ENCODE measurements at places on chromosomes 3 and 15.
A peak's percentile ranks its signal among the peaks of the same experiment; 100 is the strongest.

- no peak for DNase-seq
Measured at GRCh38 chr3:112395896-112396290, 62.9 kb downstream of the CD200 start.

GRCh38 chr3:32508711-32509110, 6.1 kb upstream of the CMTM6 start:
- DNase-seq: no peak

DNA sequence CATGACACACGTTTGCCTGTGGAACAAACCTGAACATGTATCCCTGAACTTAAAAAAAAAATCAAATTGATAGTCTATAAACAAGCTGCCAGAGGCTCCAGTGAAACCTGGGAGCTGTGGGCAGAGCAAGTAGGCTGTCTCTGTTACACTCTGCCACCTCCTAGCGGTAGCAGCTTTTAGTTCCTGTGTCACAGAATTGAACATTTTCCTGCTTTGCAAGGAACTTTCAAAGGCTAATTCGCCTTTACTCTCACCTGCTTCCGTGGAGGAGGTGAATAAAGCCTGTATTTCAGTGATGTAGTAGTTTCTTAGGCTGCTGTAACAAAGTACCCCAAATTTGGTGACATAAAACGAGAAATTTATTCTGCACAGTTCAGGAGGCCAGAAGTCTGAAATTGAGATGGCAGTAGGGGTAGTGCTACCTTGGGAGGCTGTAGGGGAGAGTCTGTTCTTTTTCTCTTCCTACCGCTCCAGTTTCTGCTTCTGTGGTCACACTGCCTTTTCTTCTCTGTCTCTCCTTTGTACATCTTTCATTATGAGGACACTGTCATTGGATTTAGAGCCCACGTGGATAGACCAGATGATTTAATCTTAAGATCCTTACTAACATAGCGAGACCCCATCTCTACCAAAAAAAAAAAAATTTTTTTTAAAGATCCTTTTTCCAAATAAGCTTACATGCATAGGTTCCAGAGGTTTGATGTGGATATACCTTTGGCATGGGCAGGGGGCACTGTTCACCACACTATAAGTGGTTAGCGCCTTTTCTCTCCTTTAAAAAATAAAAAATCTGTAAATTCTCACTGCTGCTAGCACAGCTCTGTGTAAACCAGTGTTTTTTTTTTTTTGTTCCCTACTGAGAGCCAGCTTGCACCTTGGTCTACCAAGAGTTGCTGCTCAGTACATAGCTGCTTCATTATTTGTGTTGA, 25.3 kb downstream of the FBXO22 start:
- DNase-seq: no peak

- no peak for DNase-seq
Measured at GRCh38 chr3:104901396-104901795, 465.3 kb upstream of the ALCAM start.

DNA sequence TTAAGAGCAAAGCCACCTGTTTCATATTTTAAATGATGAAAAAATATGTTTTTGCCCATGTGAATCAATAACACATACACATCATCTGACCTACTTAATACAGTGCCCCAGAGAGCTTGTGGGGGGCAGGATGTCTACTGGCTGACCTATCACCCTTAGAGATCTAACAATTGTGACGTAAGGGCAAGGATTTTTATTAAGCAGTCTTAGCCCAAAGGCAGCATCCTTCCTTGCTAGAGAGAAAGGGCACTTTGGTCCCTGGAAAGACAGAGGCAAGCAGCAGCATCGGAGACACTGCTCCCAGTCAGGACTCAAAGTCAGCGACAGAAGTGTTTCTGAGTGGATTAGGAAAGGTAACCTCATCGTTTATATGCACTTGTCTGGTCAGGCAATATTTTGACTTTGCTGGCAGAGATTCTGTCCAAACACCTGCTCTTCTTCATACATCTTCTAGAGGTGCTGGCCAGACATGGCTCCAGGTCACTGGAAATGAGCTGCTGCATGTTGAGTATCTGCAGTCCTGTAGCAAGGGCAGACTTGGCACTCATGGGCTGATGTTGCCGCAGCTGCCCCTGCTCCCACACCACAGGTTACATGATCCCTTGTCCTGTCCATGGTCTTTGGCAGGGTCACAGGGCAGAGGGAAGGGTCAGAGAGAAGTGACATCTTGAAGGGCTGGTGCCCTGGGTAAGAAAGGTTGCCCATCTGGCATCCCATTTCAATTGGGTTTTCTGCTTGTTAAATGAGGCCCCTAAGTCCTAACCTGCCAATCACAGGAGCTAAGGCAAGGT, 1.8 kb downstream of the CXCR6 start:
- DNase-seq: no peak

DNA sequence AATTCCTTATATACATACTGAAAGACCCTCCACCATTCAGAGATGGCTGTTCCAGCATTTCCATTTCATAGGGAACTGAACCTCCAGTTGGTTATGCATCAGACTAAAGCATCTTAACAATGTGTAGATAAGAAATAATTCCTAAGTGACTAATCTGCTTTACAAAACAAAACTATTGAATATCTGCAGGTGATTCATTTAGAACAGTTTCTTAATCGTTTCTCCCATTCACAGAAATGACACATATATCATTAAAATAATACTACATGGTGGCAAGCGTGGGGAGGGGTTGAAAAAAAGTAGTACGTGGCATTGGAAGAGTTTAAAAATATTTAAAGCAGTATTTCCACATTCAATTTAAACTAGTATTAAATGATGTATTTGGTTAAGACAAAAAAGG, 19.5 kb downstream of the COPS2 start:
- no peak for DNase-seq

DNA sequence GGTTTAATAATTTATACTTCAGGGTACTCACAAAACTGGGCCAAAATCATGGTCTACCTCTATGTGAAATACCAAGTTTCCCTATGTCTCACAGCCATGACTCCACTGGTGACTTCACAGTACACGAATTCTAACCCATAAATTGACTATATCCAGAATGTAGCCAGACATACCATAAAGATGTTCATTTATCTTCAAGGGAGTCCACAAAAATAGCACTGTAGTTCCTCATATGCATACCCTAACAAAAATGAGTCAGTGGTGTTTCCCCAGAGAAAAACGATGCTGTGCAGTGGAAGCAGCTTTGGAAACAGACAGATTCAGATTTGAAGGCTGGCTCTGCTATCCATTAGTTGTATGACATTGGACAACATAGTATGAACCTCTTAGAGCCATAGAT, 438.8 kb downstream of the FHIT start:
- no peak for DNase-seq

GRCh38 chr3:108477511-108478147, 32.8 kb downstream of the MYH15 start:
- peak; percentile 46 for DNase-seq

DNA sequence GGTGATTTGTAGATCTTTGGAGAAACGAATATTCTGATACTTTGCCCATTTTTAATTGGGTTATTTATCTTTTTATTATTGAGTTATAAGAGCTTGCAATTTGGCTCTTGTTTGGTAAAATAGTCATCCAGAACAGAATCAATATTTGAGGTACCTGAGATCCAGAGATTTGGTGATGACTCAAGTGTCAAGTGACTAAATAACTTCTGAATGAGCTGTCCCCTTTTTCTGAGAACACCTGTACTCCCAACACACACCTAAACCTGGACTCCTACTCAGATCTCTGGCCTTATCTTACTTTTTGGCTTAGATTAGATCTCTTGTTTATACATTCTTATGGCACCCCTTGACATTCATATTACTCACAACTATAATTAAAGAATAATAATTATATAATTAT, 3.1 kb upstream of the TRA2B start:
- DNase-seq: no peak

DNA sequence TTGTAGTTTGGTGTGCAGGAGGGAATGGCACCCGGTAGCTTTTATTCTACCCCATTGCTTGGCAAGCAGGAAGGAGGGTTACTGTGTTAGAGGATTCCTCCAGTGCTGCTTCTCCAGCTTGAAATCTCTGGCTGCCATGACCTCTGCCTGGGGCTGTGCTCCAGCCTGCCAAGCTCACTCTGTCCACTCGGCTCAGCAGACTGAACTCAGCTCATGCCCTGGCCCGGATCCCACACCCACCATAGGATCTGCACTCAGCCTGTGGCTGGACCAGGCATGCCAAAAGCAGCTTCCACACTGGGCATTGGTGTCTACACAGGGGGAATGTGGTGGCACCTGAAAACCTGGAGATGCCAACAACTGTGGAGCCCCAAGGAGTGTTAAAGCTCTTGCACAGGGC, 26.3 kb downstream of the CLDN16 start:
- DNase-seq: no peak

- DNase-seq: no peak
Measured at GRCh38 chr15:95718441-95718840, 612.1 kb upstream of the NR2F2 start.

- DNase-seq: no peak
Measured at GRCh38 chr15:91710080-91710698, 143.3 kb upstream of the SLCO3A1 start.

DNA sequence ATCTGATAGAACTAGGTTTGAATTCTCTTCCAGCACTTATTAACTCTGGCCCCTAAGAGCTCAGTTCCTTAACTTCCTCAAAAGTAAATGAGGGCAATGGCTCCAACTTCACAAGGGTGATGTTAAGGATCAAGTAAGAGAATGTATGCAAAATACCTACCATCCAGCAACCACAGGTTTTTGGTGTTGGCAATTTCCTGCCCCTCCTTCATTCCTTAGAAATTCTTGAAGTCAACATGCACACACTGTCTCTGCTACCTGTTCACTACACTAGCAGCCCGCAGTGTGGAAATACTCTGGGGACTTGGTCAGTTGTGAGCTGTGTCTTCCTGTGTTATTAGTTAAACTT, 5.0 kb downstream of the ZBED2 start:
- no peak for DNase-seq

- DNase-seq: no peak
Measured at GRCh38 chr3:4809922-4810321, 169.3 kb upstream of the BHLHE40 start.

DNA sequence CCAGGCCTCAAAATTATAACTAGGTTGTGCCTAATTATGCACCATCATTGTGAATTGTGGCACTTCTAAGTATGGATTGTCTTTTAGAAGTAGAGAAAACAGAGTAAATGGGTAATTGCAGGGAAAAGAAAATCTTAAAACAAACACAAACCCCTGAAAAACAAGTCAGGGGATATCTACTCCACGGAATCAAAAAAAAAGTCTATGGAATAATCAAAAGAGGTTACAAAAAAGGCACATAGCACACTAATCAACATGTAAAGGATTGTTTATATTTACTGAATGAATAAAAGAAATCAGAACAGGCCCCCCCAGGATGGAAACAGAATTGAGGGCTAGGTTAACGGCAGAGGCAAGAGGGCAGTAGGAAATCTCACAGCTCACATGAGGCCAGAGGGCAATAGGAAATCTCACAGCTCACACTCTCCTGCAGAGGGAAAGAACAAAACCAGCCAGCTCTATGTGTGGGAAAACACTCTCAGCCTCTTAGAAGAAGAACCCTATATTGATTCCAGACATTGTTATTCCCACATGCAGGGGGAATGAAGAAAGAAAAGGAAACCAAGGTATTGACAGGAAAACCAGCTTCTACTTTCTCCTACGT, 72.7 kb upstream of the FNDC3B start:
- DNase-seq: no peak

GRCh38 chr3:49903451-49904424, at the start of gene MST1R:
Gene MST1R, minus strand, starts transcription at chr3:49903873. Its CDS starts 264 bp downstream, at chr3:49903609.
- peak; percentile 86 for DNase-seq

- DNase-seq: no peak
Measured at GRCh38 chr15:67202091-67202490, 52.4 kb downstream of the AAGAB start.

DNA sequence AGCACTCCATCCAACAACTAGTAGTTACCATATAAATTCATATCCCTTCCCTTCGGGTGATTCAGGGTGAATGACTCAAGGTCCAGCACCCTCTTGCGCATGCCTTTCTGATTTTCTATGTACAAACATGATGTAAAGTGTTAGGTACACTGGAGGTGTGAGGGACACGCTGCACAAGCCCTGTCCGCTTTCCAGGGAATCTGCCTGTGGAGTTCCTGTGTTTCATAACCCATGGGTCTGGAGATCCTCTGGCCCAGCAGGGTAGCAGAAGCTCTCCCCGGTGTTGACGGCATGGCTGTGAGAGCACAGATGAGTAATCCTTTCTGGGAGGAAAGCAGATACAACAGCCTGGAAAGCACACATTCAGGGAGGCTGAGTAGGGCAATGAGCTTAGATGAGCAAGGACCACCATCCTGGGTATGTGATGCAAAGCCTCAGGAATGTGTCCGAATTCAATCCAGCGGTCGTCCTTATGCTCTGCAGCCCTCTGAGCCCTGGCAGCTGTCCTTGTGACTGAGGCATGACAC, 142.9 kb upstream of the TP63 start:
- no peak for DNase-seq

GRCh38 chr3:190208196-190208595, 87.5 kb upstream of the P3H2 start:
- DNase-seq: no peak

GRCh38 chr3:29705906-29706844, 425.3 kb downstream of the RBMS3 start:
- no peak for DNase-seq

GRCh38 chr3:60309539-60310268, 941.5 kb downstream of the FHIT start:
- no peak for DNase-seq

GRCh38 chr15:56749982-56750381, 16.7 kb upstream of the ZNF280D start:
- no peak for DNase-seq

- no peak for DNase-seq
Measured at GRCh38 chr15:101057841-101058407, 138.8 kb downstream of the LRRK1 start.
